ENCODE measurements at places on chromosomes 6 and 20. TPM values are rescaled to one million over a fixed set of nuclear protein-coding genes. Genes with fewer than 3 reads are reported as not detected.

Gene BEND3
- 0.61 TPM for polyA plus RNA-seq

Gene KCNK16
- polyA plus RNA-seq: not detected

Gene FHL5
- polyA plus RNA-seq: 31.1 TPM

Gene SRSF12
- polyA plus RNA-seq: 1.1 TPM

DNA sequence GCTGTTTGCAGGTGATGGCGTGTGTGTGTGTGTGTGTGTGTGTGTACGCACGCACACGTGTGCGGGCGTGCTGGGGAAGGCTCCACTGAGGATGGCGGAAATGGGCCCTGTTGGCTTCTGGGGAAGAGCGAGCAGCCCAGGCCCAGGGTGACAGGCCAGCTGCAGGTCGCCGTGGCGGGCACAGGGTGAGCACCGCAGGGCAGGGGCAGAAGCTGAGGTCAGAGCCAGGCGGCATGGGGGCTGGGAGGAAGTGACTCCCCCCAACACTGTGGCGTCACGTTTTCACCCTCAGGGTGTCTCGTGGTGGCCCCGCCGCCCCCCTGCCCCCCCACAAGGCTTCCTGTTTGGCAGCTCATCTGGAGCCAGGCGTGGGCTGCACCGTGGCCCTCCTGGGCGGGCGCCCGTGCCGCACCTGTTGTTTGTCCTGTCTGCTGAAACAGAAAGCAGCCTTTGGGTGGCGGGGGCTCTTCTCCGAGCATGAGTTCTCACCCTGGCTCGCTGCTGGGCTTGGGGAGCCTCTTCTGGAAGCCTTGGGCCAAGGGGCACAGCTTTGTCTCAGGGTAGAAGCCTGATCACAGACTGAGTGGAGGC lies 7.1 kb downstream of the RBM38 start:
- peak; percentile 77 for DNase-seq
- H3K4me3 ChIP-seq: peak overlapping the region; percentile 13
- H3K27ac ChIP-seq: peak overlapping the region; percentile 68
- no peaks in the 10 kb centered on the region for H3K27me3 ChIP-seq
- peaks cover 44% of the 10 kb centered on the region for H3K4me1 ChIP-seq

DNA sequence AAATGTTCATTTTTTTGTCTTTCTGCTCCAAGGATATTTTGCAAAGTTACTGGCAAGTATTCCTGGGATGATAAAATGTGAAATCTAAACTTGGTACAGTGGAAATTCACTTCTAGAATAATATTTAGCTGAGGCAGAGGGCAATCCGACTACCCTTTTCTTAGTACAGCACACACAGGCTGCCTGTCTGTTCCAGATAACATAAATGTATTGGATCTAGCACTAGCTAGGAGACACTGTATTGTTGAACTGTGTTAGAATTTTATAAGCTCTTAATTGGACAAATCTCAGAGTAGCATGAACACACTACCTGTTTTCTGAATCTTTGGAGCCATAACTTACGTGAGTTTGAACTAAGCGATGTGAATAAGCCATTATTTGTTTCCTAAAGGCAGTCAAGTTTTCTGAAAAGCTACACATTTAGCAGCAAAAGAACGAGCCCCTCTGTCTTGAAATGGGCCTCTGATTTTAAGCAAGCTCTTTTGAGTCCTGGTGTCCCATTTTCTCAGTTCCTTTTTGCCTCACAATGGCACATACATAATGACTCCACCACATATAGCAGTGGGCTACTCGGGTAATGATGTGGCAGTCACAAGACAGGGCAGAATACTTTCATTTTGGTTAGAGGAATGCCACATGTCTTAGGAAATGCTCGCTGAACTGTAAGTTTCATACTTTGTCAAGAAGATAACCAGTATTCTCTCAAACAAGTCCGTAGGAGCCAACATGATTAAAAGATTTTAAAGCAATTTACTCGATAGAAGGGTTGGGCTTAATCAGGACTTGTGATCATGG lies 116.5 kb upstream of the ESR1 start:
- peak overlapping the region; percentile 88 for H3K27ac ChIP-seq
- H3K4me1 ChIP-seq: peaks cover 3% of the 10 kb centered on the region
- no peak for DNase-seq
- no peaks in the 10 kb centered on the region for H3K27me3 ChIP-seq
- peak overlapping the region; percentile 29 for H3K4me3 ChIP-seq

DNA sequence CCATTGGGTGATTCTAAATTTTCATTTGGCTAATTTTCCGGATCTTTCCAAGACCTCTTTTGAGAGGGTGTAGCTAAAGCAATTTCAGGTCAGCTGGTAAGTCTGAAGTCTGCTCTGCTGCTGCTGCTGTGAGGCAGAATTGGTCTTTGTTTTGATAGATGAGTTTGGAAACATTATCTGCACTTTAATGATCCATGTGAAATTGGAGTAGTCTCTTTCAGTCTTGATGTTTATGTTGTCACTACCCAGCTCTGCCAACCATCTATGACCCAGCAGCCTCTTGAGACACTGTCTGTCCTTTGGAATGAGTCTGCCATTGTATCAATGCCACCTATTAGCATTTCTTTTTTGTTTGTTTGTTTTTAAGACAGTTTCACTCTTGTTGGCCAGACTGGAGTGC lies 44.1 kb downstream of the TXNDC5 start:
- no peaks in the 10 kb centered on the region for H3K4me1 ChIP-seq
- no peak overlapping the region for H3K4me3 ChIP-seq
- no peaks in the 10 kb centered on the region for H3K27me3 ChIP-seq
- no peaks in the 10 kb centered on the region for H3K36me3 ChIP-seq
- no peak for DNase-seq

DNA sequence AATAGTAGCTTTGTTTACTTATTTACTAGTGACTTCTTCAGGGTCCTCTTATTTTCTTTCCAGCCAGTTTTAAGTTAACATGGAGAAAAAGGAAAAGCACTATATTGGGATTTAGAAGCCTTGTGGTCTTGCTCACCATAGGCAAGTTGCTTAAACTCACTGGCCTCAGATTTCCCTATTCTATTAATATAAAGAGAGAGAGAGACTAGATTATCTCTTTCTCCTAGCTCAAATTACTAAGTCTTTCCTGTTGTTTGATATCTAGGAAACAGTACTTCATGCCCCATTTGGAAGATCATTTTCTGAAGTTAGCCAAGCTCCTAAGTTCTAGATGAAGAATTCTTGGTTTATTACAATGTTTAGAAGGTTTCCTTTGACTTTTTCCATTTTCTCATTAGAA lies 32.5 kb downstream of the CTNNBL1 start:
- no peak overlapping the region for H3K4me3 ChIP-seq
- H3K27ac ChIP-seq: no peak overlapping the region
- no peak for DNase-seq
- H3K4me1 ChIP-seq: no peaks in the 10 kb centered on the region
- H3K27me3 ChIP-seq: no peaks in the 10 kb centered on the region

DNA sequence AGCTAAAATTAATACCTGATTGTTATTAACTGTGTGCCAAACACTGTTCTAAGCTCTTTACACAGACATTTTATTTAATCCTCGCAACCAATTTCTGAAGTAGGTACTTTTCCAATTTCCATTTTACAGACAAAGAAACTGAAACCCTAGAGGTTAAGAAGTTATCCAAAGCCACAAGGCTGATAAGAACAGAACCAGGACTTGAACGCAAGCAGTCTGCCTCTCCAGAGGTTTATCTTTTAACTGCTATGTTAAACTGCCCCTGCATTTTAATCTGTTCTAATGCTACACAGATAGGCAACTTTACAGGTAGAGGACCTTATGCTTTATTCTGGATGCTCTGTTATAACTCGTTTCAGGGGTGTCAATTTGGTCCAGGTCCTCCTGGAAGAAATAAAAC lies 118.2 kb downstream of the SLC16A10 start:
- no peak for DNase-seq
- no peaks in the 10 kb centered on the region for H3K27me3 ChIP-seq
- H3K36me3 ChIP-seq: no peaks in the 10 kb centered on the region
- H3K4me3 ChIP-seq: no peak overlapping the region
- no peaks in the 10 kb centered on the region for H3K4me1 ChIP-seq
- H3K27ac ChIP-seq: no peak overlapping the region

- H3K27ac ChIP-seq: no peak overlapping the region
- H3K27me3 ChIP-seq: no peaks in the 10 kb centered on the region
- DNase-seq: no peak
- H3K4me3 ChIP-seq: no peak overlapping the region
These were observed 63.7 kb upstream of the BEND3 start for GRCh38 chr6:107179004-107179403.

- no peak overlapping the region for H3K27ac ChIP-seq
- no peaks in the 10 kb centered on the region for H3K27me3 ChIP-seq
- no peaks in the 10 kb centered on the region for H3K36me3 ChIP-seq
- no peaks in the 10 kb centered on the region for H3K4me1 ChIP-seq
These were observed 637 bp downstream of the MYLK4 start for GRCh38 chr6:2749969-2750600.

DNA sequence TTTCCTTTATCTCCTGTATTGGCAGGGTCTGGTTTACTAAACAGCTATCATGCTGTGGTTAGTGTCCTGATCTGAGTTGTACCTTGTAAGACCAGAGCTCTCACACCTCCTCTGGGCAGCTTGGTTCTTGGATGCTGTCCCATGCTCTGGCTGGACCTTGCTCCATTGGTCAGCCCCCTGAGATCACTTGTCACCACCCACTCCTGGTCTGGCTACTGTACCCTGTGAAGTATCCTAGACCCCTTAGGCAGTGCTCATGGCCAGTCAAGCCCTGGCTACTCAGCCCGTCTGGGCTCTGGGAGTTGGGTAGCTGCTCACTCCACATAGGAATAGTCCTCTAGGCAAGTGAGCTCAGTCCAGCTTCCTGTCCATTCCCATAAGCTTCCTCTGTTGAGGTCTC lies 31.1 kb downstream of the ADGRF4 start:
- H3K4me1 ChIP-seq: no peaks in the 10 kb centered on the region
- no peak overlapping the region for H3K4me3 ChIP-seq
- H3K27ac ChIP-seq: no peak overlapping the region
- H3K36me3 ChIP-seq: no peaks in the 10 kb centered on the region
- no peaks in the 10 kb centered on the region for H3K27me3 ChIP-seq
